ENCODE measurements at places on chromosomes 11 and 22. TPM values are rescaled to one million over a fixed set of nuclear protein-coding genes. Genes with fewer than 3 reads are reported as not detected.

The EHF gene
- total RNA-seq = 0.06 TPM

The PLAAT3 gene
- total RNA-seq = 28.1 TPM

The WBP2NL gene
- total RNA-seq = 0.37 TPM

The NUDT8 gene
- total RNA-seq = 7.3 TPM

The LTO1 gene
- 22.4 TPM for total RNA-seq

The DTX4 gene
- 4.8 TPM for total RNA-seq

The SLC6A5 gene
- not detected for total RNA-seq

The APOBEC3H gene
- 1.2 TPM for total RNA-seq

The PRR33 gene
- total RNA-seq = not detected

The TMPRSS5 gene
- under 0.01 TPM for total RNA-seq

The NLRP14 gene
- 0.92 TPM for total RNA-seq

The PGA5 gene
- not detected for total RNA-seq

The SAA1 gene
- total RNA-seq = not detected

The SMIM35 gene
- not detected for total RNA-seq

The FAR1 gene
- total RNA-seq = 56.3 TPM

The EXPH5 gene
- 0.53 TPM for total RNA-seq

The PDGFB gene
- total RNA-seq = 1.1 TPM

Data from aortic smooth muscle cell (primary cell).